ENCODE measurements at places on chromosomes 12 and 14. TPM values are rescaled to one million over a fixed set of nuclear protein-coding genes. Genes with fewer than 3 reads are reported as not detected.

GRCh38 chr12:117440384-117440783, 79.0 kb upstream of the NOS1 start:
- no peaks in the 10 kb centered on the region for H3K27me3 ChIP-seq
- no peak overlapping the region for H3K27ac ChIP-seq
- H3K4me1 ChIP-seq, result no peaks in the 10 kb centered on the region
- no peak for DNase-seq
- H3K36me3 ChIP-seq, result no peaks in the 10 kb centered on the region

Gene VDR
- 0.70 TPM for total RNA-seq

DNA sequence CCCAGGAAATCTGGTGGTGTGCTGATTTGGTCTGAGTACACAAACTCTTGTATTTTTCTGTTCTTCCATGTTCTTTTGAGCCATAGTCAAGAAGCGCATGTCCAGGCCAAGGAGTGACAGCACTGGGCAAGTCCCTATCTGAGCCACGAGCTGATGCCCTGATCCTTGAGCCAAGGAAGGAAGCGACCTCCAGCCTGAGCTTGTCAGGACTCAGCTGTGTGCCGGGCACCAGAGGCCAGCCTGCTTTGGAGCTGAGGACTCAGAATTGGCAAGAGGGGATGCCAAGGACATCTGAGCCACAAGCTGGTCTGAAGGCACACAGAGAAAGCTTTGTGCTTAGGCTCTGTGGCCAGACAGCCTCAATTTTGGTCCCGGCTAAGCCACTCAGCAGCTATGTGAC, 52.6 kb downstream of the GALNT16 start:
- no peaks in the 10 kb centered on the region for H3K36me3 ChIP-seq
- H3K27ac ChIP-seq, result no peak overlapping the region
- peaks cover under 1% of the 10 kb centered on the region for H3K4me1 ChIP-seq
- H3K27me3 ChIP-seq, result no peaks in the 10 kb centered on the region
- peak; percentile 12 for DNase-seq
- no peak overlapping the region for H3K4me3 ChIP-seq

GRCh38 chr14:78425330-78425729, 255.2 kb downstream of the NRXN3 start:
- no peak for DNase-seq
- H3K4me1 ChIP-seq, result no peaks in the 10 kb centered on the region
- H3K27ac ChIP-seq, result no peak overlapping the region

GRCh38 chr14:46399049-46399448, 252.5 kb downstream of the RPL10L start:
- H3K27ac ChIP-seq, result no peak overlapping the region
- H3K36me3 ChIP-seq, result no peaks in the 10 kb centered on the region
- no peak for DNase-seq

- no peak overlapping the region for H3K27ac ChIP-seq
- DNase-seq, result peak; percentile 65
- 0 out of 3 replicates have a peak overlapping the region, but pooled peaks have one; percentile 53 for H3K4me3 ChIP-seq
- no peaks in the 10 kb centered on the region for H3K4me1 ChIP-seq
- no peaks in the 10 kb centered on the region for H3K36me3 ChIP-seq
- no peaks in the 10 kb centered on the region for H3K27me3 ChIP-seq
Measured at GRCh38 chr12:5873281-5873919, 71.7 kb downstream of the ANO2 start.

GRCh38 chr12:104467346-104467837, 10.6 kb downstream of the CHST11 start:
- no peaks in the 10 kb centered on the region for H3K4me1 ChIP-seq
- no peak overlapping the region for H3K27ac ChIP-seq
- H3K36me3 ChIP-seq, result no peaks in the 10 kb centered on the region
- no peak overlapping the region for H3K4me3 ChIP-seq
- no peak for DNase-seq

DNA sequence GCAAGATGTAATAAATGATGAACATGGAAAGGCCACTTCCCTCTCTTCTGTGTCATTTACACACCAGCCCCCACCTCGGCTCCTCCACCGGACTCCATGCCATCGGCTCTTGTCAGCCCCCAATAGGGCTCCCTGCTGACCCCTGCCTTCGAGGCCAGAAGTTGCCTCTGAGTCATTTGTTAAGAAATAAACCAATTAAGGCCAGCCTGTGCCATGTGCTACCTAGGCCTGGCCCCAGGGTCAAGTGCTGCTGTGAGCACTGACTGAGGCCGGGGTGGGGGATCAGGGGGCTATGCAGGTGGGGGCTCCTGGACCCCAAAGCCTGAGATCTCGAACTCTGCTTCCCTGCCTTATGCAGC, 53.2 kb downstream of the TESC start:
- peaks cover 7% of the 10 kb centered on the region for H3K4me1 ChIP-seq
- DNase-seq, result no peak
- H3K4me3 ChIP-seq, result no peak overlapping the region
- no peaks in the 10 kb centered on the region for H3K36me3 ChIP-seq
- no peak overlapping the region for H3K27ac ChIP-seq

- H3K36me3 ChIP-seq, result peaks cover 6% of the 10 kb centered on the region
- no peak within 1 kb of the TSS for H3K27ac ChIP-seq
- H3K4me3 ChIP-seq, result no peak within 1 kb of the TSS
- H3K27me3 ChIP-seq, result no peaks in the 10 kb centered on the region
- no peak for DNase-seq
Measured at GRCh38 chr12:8455727-8456360, at the start of gene CLEC6A. Gene CLEC6A (plus strand): TSS chr12:8455962. CDS start chr12:8456112, 150 bp downstream.

DNA sequence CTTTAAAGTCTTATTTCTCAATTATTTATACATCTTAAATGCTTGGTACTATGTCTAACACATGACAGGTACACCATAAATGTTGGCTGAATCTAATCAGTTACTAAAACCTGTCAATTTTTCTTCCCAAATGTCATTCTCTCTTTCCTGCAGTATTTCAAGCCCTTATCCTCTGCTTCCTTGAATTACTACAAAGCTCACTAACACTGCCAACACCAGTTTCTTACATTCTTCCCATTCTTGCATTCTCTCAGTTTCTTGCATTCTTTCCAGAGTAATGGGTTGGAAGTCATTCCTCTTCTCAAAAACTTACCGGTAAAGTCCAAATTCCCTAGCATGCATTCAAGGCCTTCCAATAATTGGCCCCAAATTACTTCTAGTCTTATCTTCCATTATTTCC, 9.6 kb upstream of the SMARCC2 start:
- no peak overlapping the region for H3K27ac ChIP-seq
- no peak overlapping the region for H3K4me3 ChIP-seq
- H3K36me3 ChIP-seq, result peaks cover 4% of the 10 kb centered on the region
- DNase-seq, result no peak

GRCh38 chr12:110530511-110530910, 28.4 kb downstream of the RAD9B start:
- no peak overlapping the region for H3K4me3 ChIP-seq
- no peaks in the 10 kb centered on the region for H3K4me1 ChIP-seq
- H3K27me3 ChIP-seq, result no peaks in the 10 kb centered on the region
- H3K27ac ChIP-seq, result no peak overlapping the region
- peaks cover 5% of the 10 kb centered on the region for H3K36me3 ChIP-seq
- no peak for DNase-seq

All from H9 (cell line).